ENCODE measurements at places on chromosomes 11 and 22.
A peak's percentile ranks its signal among the peaks of the same experiment; 100 is the strongest.

DNA sequence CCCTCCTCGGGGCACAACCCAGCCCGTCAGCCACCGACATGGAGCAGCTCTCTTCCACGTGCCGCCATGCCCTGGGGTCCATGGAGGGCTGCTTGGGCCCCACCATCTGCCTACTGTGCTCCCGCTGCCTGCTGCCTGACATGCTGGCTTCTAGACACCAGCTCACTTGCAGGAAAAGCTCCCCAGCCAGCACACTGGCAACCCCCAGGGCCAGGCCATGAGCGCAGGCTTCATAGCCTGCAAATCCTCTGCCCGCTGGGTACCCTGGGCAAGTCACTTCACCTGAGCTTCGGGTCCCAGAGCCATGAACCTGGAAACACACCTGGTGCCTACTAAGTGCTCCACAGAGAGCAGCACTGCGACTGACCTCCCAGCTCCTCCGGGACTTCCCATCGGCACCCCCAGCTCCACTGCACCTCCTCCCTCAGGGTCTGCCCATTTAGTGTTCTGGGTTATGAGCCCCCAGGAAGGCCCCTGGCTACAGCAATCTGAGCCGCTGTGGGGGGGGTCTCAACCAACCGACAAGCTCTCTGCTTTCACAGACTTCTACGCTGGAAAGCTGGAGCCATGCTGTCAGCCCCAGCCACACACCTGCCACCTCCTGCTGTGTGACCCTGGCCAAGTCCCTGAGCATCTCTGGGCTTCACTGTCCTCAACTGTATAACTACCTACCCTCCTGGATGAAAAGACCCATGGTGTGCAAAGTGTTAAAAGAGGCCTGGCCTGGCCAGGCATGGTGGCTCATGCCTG lies 139.2 kb downstream of the CRYBB2 start:
- no peak for DNase-seq

DNA sequence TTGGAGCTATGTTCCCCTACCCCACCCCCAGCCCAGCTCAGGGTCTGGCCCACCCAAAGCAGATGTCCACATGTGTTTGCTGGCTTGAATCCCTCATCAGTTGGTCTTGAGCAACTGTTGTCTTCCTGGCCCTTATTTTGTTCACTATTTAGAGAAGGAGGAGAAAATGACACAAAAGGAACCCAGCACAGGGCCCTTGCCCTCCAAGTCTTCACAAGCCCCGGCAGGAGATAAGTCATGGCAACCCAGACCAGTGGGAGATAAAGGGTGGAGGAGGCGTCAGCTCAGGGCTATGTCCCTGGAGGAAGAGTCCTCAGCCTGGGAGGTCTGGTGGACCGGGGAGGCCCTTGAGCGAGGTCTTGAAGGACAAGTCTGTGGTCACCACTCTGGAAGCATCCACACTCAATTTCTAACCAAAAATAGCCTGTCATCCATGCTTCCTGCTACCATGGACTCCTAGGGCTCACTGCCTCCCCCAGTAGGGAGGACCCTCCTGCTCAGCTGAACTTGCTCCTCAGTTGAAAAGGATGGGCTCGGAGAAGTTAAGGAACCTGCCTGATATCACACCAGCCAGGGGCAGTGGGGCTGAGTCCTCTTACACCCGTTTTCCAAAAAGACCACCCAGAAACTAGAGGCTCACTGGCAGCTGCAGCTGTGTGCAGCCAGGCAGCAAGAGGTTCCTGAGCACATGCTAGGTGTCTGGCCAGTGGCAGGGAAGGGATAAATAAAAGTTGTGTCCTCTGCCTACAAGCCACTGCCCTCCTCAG lies 1.8 kb upstream of the RAB3IL1 start:
- peak; percentile 37 for DNase-seq

- no peak for DNase-seq
These were observed 2.1 kb upstream of the AHNAK start for GRCh38 chr11:62548545-62549335.

DNA sequence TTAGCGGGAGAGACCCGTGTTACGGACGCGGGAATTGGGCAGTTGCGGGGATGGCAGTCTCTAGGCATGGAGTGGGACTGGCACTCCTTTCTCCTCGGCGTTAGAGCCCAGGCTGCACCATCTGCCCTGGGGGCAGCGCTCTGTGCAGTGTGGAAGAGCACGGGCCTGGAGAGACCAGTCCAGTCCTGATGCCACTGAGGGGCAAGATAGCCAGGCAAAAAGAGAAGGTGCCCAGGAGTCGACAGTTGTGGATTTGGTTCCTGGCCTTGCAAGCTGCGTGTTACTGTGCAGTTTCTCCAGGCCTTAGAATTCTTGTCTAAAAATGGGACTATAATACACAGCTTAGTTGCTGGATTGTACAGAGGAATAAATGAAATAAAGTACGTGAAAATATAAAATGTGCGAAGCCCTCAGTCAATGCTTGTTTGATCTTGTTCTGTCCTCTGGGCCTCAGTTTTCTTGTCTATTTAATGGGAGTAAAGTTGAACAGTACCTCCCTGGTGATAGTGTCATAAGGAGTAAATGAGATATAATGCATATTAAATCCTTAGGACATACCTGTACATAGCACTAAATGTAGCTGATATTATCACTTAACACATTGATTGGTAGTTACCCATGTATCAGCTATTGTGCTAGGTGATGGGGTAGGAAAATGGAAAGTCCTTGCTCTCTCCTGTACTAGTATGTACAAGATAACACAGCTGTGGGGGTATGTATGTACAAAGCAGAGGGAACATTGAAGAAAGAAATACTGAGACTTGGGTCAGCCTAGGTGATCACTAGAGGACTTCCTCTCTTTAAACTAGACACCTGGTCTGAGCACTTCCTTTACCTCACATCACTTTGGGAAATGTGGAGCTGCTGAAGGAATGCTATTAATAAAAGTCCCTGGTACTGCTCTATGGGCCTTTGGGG lies 1.2 kb downstream of the ATXN10 start:
- DNase-seq: no peak

DNA sequence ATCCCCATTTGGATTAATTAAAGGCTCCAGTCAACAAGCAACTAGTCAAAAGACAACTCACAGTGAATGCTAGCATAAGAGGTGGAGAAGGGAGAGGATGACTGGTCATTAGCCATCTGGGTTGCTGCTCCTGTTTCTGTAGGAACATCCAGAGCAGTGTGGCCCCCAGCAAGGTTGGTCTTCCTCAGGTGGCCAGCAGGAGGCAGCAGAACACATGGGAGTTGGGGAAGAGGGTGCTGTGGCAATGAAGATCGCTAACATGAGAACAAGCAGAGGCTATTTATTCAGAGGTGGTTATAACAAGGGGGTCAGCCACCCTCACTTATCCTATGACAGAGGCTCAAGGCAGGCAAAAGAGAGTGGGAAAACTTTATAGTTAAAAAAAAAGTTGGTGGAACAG lies 21.3 kb downstream of the IZUMO1R start:
- DNase-seq: peak; percentile 56

DNA sequence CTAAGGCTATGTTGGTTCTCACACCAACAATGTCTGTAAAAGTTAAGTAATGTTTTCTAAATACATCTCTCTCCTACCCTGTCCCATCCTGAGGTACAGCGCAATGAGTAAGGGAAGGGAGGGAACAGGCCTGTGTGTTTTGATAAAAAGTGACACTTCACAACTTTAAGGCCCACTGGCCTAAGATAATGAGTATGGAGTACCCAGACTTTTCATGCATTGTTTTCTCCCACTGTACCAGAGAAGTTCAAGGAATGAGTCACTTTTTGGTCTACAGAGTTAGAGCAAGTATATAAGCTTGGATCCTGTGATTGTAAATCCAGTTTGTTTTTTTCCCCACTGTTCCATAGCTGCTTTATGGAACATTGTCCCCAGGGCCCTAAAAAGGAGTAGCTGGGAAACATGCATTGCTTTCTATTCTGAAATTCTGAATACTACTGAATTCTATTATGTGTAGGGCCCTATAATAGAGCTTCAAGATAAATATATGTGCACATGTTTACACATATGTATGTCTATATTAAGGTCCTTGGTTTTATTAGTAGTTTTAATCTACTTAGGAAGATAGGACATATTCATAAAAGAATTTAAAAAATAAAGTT lies 29.8 kb downstream of the KCNE3 start:
- DNase-seq: no peak

DNA sequence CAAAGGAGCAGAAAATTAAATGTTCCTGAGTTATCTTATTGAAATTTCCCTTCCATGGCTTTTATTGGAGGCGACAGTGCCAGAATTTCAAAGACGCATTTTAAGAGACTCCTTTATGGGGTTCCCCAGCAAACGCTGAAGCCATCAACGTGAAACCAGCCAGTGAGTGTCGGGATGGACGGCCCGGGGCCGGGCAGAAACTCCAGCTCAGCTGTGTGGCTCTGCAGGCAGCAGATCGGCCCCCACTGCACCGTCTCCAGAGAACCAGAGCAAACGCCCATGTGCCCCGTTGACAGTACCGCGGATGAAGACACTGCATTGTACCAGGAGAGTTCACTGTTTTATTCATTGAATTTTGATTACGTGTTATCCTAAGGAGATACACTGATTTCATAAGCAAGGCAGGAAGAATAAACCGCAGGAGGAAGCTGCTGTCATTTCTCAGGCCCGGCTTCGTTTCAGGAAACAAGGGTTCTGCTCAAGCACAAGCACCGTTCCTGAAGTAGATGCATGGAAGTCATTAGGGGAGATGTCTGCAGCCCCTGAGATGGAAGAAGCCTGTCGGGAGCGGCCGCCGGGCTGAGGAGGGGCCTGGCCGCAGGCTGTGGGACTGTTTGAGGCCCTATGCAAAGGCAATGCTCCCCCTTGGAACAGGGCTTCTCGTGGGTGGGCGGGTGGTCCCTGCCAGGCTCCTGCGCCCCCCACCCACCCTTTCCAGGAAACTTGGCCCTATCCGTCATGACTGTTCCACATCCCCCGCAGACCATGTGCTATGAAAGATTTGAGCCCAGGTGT lies 639.7 kb downstream of the TBC1D22A start:
- no peak for DNase-seq

DNA sequence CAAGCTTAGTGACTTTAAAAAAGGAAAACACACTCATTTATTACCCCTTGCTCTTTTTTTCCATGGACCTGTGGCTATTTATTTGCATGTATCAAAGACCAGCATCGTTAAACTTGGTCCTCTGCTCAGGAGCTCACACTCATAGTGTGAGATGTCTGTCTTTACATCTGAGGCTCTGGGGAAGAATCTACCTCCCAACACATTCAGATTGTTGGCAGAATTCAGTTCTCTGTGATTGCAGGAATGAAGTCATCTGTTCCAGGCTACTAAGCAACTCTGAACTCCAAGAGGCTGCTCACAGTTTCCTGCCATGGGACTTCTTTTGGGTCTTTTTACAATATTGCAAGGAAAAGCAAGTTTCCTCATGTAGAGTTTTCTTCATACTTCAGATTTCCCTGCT lies 138.8 kb downstream of the LRRC4C start:
- no peak for DNase-seq

DNA sequence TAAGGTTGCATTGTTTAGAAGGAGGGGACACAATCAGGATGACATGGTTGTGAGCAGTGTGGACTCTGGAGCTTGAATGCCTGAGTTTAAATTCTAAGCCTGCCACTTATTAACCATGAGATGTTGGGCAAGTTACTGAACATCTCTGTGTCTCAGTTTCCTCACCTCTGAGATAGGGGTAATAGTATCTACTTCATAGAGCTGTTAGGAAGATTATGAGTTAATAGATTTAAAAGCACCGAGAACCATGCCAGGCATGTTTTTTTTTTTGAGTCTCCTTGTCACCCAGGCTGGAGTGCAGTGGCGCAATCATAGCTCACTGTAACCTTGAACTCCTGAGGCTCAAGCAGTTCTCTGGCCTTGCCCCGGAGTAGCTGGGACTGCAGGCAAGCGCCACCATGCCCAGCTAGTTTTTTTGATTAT lies 33.3 kb downstream of the ST14 start:
- no peak for DNase-seq

- no peak for DNase-seq
These were observed 14.5 kb downstream of the ARVCF start for GRCh38 chr22:20002128-20002527.
